ENCODE measurements at places on chromosomes 2 and 18.

DNA sequence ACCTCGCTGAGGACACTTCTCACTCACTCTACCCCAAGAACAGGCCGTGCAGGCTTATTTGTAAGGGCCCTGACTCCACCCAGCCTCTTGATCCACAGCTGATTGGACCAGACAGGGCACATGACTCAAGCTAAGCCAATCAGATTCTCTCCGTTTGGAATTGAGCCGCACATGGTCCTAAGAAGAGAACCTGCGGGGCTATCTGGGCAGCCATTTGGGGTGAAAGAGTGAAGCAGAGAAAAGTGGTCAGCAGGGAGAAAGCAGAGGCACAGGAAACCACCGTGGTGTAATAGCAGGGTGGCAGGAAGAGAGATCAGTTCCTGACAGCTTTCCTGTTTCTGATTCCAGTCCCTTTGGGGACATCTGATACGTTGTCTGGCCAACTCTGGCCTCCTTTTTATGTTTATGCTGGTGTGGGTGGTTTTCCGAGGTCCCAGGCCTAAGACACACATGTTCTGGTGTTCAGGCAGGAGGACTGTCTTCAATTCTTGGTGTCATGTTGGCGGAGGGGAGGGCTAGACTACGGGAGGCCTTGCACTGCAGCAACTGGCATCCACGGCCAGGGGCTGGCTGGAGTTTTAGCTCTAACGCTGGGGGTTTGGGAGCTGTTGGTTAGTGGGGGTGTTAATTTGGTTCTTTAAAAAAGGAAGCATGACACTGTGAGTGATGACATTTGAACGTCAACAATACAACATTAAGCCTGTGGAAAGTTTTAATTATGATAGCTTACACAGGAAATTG is 26.1 kb upstream of the SPTBN1 start:
- no peak for DNase-seq

- no peak for DNase-seq
These were observed 215.7 kb downstream of the MREG start for GRCh38 chr2:215797676-215798075.

GRCh38 chr2:2926858-2927175 is 450.8 kb downstream of the EIPR1 start:
- DNase-seq: no peak

DNA sequence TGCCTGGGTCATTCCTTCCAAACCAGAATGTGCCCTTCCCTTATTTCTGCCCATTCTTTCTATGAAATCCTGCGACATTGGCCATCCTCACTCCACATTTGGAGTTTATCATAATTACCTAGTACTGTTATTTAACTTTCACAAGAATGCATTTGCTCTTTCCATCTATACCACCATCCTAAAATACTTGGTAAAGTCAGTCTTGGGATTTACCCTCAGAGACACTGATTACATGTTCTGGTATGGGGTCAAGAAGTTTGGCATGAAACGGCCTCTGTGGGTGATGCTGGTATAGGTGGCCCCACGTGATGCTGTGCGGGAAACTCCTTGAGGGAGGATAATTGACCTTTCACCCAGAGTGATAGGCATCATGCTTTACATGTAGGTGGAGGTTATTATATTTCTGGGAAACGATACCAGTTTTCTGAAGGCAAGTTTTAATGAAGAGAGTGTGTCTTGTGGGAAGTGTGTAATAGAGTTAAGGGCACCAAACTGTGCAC is 123.5 kb downstream of the FMNL2 start:
- DNase-seq: no peak

GRCh38 chr2:23390152-23390551 is 5.2 kb downstream of the KLHL29 start:
- DNase-seq: no peak
